ENCODE measurements at places on chromosomes 13 and 19. TPM values are rescaled to one million over a fixed set of nuclear protein-coding genes. Genes with fewer than 3 reads are reported as not detected.

The CCDC122 gene
- total RNA-seq, result 10.4 TPM

DNA sequence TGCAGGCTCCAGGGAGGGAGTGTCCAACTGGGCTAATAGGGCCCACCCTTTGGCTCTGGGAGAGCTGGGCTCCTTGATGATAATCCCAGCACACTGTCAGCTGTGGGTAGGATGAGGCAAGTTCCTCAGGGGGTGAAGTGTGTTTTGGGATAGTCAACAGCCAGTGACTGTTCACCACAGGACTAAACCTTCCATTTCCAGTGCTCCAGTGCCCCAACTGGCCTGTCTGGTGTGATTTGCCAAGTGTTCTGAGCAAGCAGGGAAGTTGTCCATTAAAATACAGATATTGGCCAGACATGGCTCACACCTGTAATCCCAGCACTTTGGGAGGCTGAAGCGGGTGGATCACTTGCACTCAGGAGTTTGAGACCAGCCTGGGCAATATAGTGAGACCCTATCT, 150.9 kb downstream of the TM9SF2 start:
- no peaks in the 10 kb centered on the region for H3K36me3 ChIP-seq
- DNase-seq, result no peak
- no peaks in the 10 kb centered on the region for H3K4me1 ChIP-seq
- H3K4me3 ChIP-seq, result no peak overlapping the region
- H3K27me3 ChIP-seq, result no peaks in the 10 kb centered on the region

GRCh38 chr13:111242585-111242984, 77.9 kb upstream of the TEX29 start:
- no peak overlapping the region for H3K4me3 ChIP-seq
- H3K36me3 ChIP-seq, result peaks cover 4% of the 10 kb centered on the region
- H3K4me1 ChIP-seq, result peaks cover 34% of the 10 kb centered on the region
- no peak overlapping the region for H3K27ac ChIP-seq
- no peaks in the 10 kb centered on the region for H3K27me3 ChIP-seq
- DNase-seq, result no peak

DNA sequence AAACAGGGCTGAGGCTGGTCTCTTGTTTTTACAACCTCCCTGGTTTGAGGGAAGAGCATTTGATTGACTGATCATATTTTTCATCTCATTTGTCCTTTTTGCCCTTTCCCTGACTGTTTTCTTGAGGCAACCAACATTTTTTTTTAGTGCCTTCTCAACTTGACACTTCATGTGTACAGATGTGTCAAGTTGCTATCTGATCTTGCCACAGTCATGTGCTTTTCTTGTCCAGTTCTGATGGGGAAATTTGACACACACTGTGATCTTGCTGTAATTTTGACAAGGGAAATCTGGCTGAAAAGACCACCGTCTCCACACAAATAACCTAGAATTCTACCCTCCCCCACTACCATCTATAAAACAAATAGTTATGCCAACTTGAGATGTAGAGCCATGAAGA, 329.6 kb downstream of the KCTD12 start:
- H3K27ac ChIP-seq, result no peak overlapping the region
- peaks cover 9% of the 10 kb centered on the region for H3K4me1 ChIP-seq
- no peak for DNase-seq
- no peaks in the 10 kb centered on the region for H3K27me3 ChIP-seq
- H3K4me3 ChIP-seq, result no peak overlapping the region

Measured in heart right ventricle (tissue), 16 donors.